ENCODE measurements at places on chromosomes 7 and 10.

- DNase-seq: no peak
Observed at GRCh38 chr7:27826357-27826756, 86.4 kb downstream of the TAX1BP1 start.

GRCh38 chr7:6012355-6013104, 3.5 kb downstream of the AIMP2 start:
- no peak for DNase-seq

GRCh38 chr7:123494193-123494796, 40.1 kb downstream of the IQUB start:
- DNase-seq: peak; percentile 54

DNA sequence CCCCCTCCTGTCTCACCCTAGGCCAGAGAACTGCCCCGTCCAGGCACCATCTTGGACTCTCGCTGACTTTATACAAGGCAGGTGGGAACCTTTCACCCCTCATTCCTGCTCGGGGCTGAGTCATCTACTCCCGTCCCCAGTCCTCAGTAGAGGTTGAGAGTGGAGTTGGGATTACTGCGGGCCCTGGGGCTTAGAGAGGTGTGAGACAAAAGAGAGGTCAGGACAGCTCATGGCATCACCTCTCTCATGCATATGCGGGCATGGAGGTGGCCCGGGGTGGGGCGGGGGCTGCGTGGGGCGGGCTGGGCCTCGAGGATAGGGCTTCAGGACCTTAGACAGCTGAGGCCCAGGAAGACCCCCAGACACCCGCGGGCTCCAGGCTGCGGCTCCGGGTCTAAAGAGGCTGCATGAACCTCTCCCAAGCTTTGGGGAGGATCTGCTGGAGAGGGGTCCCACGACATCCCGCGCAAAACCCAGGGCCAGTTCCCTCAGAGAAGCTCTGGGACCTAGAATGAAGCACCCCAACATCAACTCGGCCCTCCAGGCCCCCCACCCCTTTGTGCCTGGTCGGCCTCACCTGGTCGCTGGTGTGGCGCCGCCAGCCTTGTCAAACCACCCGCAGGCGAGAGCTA, 317 bp downstream of the PDZD7 start:
- DNase-seq: no peak

- DNase-seq: no peak
Observed at GRCh38 chr7:96430356-96430755, 108.5 kb upstream of the SLC25A13 start.

DNA sequence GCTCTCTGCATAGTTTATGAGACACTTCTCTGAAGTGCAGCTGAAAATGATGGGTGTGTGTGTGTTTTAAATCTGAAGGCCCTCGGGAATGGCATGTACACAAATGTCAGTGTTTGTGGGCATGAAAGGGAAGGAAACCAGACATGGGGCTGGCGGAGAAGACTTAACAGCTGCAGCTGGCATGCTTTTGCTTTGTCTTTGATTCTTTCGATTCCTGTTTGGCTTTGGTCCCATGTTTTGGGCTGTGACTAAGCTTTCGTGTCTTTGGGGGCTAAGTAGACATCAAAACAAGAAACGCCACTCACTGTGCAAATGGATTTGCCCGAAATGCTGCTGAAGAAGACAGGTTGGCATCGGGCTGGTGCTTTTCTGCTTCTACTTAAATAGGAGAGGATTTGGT, 179.3 kb downstream of the PFKFB3 start:
- DNase-seq: peak; percentile 36

- no peak for DNase-seq
Observed at GRCh38 chr10:62710182-62710581, 94.3 kb upstream of the ADO start.

DNA sequence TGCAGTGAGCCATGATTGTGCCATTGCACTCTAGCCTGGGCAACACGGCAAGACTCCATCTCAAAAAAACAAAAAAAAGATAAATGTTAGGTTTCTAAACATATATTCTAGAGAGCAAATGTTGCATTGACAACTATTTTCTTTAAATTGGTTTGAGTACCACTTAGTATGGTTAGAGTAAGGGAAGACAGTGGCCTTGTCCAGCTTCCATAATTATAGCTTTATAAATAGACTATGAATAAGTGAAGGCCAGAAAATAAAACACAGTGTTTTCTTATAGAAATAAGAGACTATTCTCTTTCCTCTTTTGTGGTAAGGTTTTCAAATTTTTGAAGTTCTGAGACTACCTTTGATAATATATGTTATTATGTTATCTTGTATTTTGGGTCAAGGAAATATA, 50.5 kb downstream of the EXOC4 start:
- no peak for DNase-seq

GRCh38 chr7:121032645-121033460, 44.3 kb downstream of the CPED1 start:
- no peak for DNase-seq

DNA sequence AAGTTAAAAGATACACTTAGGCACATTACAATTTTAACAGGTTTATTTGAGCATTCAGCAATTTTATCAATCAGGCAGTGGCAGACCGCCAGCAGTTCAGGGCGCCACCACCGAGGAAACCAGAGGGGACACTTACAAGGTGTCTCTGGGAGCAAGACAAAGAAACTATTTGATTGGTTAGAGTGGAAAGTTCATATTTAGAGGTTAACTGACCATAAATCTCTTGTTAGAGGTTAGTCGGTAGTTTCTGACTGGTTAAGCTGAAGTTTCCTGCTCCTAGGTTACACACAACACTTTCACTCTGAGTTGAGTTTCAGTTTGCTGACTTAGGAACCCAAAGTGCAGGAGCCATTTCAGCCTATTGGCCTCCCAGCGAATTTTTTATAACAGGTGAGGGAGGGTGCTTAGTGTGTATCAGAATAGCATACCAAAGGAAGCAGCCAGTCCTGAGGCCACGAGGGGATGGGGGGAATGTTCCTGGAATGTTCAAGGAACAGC, 10.8 kb upstream of the PVRIG start:
- peak; percentile 32 for DNase-seq

- no peak for DNase-seq
Observed at GRCh38 chr7:855686-856369, 20.5 kb upstream of the GET4 start.

DNA sequence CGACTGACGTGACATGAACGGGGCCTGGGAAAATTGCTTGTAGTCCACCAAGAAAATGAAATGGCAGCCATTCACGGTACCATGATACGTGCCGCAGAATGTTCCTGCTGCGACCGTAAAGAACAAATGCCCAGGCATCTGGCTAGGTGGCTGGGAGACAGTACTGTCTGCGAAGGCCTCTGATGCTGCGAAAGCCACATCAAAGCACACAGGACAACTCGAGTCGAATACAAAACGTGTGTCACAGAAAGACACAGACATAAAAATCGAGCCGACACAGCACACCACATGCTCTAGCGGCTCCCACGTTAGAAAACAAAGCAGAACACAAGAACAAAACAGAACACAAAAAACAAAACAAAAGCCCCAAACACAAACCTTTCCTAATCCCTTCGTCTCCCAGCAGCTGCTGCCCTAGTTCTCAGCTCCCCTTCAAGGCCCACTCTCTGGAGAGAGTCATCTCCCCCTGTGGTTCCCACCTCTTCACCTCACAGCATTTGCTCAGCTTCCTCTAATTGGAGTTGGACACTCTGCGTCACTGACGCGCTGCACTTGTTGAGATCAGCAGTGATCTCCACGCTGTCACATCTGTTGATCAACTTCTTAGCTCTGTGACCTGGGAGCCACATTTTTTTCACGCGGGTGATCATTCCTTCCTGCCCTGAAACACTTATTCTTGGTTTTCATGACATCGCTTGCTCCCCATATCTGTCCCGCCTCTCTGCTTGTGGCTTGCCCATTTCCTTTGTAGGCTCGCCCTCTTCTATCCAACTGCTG, 112.2 kb downstream of the CLEC2L start:
- peak; percentile 21 for DNase-seq

DNA sequence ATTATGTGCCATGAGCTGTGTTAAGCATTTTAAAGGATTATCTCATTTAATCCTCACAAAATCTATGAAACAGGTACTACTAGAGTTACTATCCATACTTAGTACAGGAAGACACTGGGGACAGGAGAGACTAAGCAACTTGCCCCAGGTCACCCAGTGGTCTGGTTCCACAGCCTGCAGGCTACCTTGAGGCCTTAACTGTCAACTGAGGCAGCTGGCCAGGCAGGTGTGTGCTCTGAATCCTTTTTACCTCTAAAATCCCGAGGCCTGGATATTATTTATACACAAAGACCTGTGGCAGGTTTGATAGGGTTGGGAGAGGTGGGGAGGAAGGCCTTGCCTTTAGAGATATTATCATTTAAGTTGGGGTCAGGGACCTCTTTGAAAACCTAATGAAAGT, 3.1 kb downstream of the ZNF777 start:
- no peak for DNase-seq

- DNase-seq: no peak
Observed at GRCh38 chr10:125662584-125662983, 20.4 kb downstream of the TEX36 start.

- DNase-seq: no peak
Observed at GRCh38 chr7:28406192-28406591, 6.1 kb upstream of the CREB5 start.

DNA sequence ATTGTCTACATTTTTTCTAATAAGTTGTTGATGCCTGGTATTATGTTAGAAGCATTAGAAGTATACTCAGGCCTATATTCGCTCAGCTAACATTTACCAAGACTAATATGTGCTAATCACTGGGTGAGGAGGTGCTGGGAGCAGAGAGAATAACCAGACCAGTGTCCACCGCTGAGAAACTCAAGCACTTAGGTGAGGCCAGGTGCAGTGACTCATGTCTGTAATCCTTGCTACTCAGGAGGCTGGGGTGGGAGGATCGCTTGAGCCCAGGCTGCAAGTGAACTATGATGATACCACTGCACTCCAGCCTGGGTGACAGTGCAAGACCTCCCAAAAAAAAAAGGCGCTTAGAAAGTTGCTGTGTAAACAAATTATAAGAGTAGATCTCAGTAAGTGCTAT, 182.2 kb upstream of the AOAH start:
- DNase-seq: no peak

- DNase-seq: no peak
Observed at GRCh38 chr7:129857313-129857712, 95.4 kb downstream of the UBE2H start.

GRCh38 chr7:34236057-34236456, 330.7 kb downstream of the BMPER start:
- DNase-seq: no peak

DNA sequence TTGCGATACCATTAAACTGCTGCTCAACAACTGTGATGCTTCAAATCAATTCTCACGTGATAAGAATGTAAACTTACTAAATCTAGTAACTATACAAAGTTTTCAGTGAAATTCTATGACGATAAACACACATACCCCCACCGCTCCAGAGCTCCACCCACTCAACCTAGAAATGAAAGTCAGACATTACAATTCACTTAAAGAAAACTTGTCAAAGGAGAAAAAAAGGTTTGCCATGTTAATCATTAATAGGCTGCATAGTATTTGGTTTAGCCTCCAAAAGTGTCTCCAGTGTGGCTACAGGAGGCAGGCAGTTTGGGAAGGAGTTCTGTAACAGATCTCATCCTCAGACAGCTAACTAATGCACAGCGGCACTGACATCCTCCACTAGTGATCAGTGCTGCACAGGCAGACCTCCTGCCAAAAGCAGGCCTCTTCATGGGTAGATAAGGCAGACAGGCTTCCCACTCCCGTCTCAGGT, 3.1 kb downstream of the HERPUD2 start:
- DNase-seq: peak; percentile 46

DNA sequence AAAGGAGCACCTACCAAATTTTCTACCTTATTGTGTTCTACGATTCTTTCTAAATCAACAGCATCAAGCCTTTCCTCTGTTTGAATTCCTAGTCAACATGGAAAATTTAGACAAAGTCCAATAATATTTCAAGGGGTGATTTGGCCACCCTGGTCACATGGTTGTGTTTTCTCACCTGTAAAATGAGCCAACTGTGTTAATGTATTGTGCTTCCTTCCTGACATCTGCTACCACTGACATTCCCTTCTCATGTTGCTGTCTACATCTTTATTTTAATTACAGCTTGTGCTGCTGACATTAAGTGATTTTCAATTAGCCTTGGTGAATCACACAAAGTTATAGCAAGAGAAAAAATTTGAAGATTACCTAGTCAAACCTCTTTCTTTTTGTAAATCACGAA, 83.0 kb upstream of the NPSR1 start:
- no peak for DNase-seq

DNA sequence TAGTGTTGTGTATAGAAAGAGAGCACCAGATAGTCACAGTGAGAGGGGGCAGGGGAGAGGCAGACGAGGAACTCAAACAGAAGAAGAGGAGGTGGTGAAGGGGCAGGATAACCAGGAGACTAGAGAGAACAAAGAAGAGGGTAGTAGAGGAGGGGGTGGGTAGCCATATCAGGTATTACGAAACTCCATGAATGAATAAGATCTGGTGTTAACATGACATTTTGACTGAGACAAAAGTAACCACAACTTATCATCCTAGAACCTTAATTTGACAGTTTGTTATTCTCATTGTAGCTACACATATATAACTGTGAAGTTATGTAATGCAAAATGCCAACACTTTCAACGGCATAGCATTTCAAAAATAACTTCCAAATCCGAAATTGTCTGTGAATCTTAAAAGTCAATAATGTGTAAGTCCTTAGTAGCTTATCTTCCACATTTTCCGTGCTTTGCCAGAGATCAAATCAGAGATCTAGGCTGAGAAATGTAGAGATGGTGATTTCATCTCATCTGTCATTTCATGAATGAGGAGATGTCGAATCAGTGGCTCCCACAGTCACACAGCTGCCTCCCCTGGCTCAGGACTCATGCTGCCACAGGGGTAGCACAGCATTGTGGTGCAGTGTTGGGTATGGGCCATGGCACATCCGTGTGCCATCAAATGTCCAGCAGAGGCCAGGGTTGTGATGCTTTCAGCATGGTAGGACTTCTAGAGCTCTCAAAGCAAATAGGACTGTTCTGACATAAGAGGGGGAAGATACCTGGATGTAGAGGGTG, 202.1 kb downstream of the HECW1 start:
- DNase-seq: no peak

- no peak for DNase-seq
Observed at GRCh38 chr10:535051-535450, 154.4 kb downstream of the DIP2C start.

GRCh38 chr7:115822380-115822779, 208.2 kb downstream of the TFEC start:
- no peak for DNase-seq

- DNase-seq: peak; percentile 49
Observed at GRCh38 chr10:97463363-97464132, 17.6 kb downstream of the ZDHHC16 start.

GRCh38 chr7:149432121-149432691, 28.7 kb downstream of the ZNF777 start:
- DNase-seq: no peak

- DNase-seq: peak; percentile 28
Observed at GRCh38 chr10:72335394-72336258, 19.1 kb downstream of the DNAJB12 start.

All from CD4-positive, alpha-beta T cell treated with Interleukin-15 for 4 hours (primary cell).